ENCODE measurements at places on chromosomes 13 and 19.

DNA sequence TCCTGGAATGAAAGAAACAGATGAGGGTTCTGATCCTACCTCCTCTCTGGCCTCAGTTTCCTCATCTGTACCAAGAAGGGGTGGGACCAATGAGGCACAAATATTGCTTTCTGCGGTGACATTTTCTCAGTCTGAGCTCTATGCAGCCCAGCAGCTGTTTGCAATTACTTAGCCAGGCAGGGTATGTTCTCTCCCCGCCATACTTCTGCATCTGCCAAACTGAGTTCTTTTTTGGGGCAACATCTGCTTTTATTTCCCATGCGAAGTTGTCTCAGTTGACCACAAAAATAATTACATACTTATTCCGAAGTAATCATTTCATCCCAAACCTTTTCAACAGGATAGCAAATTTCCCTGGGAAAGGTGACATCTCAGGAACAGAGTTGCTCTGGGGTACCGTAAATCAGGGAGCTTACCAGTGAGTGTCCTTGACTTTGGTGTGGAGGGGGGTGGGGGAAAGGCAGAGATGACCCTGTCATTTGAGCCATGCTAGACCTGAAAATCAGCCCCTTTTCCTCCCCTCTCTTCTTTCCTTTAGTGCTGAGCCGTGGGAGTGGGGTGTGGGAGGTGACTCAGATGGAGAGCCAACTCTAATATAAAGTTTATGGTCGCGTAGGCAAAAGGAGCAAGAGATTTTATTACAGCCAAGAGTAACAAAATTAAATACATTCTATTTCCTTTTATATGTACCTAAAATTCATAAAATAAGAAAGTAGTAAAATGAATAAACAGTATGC lies 165.7 kb upstream of the KL start:
- no peak for DNase-seq

DNA sequence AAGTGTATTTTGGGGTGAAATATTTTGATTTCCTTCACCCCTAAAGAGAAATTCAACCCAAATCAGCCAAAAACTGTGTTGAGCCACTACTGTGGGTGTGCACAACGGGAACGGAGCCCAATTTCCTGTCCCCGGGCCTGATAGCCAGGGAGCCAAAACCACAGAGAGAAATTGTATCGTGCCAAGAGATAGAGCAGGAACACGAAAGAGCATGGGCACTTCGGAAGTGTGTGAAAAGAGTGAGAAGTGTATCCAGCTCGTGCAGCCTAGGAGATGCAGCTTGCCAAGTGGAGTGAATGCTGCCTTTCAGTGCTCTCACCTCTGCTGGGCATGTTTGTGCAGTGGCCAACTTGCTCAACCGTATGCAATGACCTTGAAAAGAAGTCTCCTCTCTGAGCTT lies 19.4 kb upstream of the PLEKHF1 start:
- no peak for DNase-seq

DNA sequence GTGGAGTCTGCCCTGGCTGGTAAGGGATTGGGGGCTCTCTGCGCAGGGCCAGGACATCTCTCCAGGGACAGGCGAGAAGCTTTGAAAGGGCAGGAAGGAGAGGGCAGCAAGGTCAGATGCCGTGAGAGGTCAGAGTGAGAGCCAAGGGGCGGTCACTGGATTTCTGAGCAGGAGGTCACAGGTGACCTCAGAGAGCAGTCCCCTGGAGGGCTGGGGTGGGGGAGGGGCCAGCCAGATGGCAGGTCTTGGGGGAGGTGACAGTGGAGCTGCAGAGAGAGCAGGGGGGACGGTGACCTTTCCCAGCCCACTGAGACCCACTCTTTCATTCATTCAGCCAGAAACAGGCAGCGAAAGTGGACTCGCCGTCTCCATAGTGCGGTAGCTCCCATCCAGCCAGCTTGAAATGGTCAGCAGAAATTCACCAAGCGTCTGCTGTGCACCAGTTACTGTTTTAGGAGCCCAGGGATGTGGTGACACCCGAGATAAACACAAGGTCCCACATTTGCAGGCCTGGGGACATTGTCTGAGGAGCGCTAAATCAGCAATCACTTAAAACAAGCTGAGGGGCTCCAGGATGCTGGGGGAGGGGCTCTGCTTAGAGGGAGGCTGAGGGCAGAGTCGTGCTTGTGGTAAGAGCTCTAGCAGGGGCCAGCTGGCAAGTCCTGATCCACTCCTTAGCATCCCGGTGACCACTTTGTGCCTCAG lies 10.2 kb downstream of the CARM1 start:
- DNase-seq, result no peak

- DNase-seq, result no peak
These were observed 89.2 kb downstream of the CACNA1A start for GRCh38 chr19:13417054-13417453.

GRCh38 chr13:28245465-28245864 lies 107.1 kb downstream of the PAN3 start:
- no peak for DNase-seq

DNA sequence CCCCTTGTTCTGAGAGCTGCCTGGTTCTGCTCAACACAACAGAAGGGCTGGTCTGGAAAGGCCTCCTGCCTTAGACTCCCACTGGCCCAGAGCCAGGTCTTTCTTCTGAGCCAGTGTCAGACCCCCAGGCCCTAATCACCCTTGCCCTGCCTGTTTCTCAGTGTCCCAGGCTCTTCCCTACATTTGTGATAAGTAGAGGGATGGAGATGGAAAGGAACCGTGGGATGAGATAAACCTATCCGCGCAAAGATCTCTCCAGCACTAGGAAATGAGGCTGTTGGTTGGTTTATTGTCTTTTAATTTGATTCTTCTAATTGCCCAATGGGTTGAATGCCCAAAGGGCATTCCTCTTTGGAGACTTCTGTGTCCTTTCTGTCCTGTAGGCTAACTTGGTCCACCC lies 470.0 kb downstream of the TSHZ3 start:
- DNase-seq, result no peak

GRCh38 chr19:2083174-2083854 lies 12.8 kb downstream of the MOB3A start:
- DNase-seq, result peak; percentile 81

- peak; percentile 24 for DNase-seq
These were observed 75.2 kb upstream of the MCF2L start for GRCh38 chr13:112893570-112894422.

DNA sequence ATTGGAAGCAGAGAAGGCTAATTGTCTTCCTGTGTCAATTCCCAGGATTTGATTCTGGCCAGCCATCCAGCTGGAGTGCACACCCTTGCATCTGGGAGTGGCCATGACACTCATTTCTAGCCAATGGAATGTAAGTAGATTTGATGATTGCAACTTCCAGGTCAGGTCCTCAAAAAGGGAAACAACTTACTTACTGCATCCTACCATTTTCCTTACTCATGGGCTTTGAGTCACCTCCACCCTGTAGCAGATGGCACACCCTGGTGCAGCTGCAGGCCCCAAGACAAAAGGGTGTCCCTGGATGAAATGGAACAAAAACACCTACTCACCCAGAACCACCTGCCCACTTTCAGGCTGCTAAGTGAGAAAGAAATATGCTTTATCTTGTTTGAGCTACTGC lies 27.3 kb upstream of the MPHOSPH8 start:
- DNase-seq, result no peak

DNA sequence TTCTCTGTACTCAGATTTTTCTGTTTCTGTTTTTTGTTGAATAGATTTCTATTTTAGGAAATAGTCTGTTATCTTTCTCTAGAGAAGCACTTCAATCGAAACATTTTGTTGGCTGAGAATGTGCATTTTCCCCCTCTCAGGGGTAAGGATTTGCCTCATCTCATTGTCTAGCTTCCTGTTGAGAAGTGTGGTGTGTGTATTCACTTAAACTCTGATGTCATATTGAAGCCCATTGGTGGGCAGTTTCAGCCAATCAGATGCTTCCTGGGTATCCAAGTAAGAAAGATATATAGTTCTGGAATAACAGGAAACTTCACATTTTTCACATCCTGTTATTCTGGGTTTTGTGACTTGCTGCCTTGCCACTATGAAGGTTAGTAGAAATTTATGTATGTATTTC lies 87.6 kb downstream of the ARHGEF7 start:
- no peak for DNase-seq

DNA sequence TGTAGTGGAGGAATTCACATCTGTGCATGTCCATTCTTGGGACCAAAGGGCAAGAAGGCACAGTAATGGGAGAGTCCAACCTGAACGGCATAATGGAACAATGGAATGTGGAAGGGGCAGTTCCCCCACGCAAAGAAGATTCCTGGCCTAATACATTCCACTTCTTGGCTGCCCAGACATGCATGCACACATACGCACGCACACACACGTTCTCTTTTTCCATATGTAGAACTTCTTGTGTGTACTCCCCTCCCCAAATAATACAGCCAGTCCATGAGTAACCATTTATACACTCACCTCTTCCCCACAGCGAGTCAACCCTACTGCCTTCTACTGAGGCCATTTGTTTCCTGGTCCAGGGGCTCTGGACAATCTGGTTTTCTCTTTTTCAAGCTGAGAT lies 6.0 kb upstream of the STK24 start:
- DNase-seq, result no peak

- DNase-seq, result no peak
These were observed 417.1 kb downstream of the LMO7 start for GRCh38 chr13:76053181-76053580.

DNA sequence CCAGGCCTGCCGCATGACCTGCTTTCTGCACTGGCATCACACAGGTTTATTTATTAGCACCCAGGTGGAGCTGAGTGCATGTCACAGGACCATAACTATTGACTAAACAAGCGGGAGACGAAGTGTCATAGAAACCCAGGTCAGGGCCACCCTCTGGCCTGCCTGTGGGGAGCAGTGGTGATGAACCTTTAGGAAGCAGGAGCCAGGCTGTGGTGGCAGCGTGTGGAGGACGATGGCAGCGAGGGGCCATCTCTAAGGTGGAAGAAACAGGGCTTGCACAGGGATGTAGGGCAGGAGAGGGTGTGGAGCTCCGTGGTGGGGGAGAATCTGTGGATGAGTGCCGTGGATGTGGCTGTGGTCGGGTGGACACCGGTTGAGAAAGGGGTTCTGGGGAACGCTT lies 275.3 kb downstream of the TEX29 start:
- no peak for DNase-seq

DNA sequence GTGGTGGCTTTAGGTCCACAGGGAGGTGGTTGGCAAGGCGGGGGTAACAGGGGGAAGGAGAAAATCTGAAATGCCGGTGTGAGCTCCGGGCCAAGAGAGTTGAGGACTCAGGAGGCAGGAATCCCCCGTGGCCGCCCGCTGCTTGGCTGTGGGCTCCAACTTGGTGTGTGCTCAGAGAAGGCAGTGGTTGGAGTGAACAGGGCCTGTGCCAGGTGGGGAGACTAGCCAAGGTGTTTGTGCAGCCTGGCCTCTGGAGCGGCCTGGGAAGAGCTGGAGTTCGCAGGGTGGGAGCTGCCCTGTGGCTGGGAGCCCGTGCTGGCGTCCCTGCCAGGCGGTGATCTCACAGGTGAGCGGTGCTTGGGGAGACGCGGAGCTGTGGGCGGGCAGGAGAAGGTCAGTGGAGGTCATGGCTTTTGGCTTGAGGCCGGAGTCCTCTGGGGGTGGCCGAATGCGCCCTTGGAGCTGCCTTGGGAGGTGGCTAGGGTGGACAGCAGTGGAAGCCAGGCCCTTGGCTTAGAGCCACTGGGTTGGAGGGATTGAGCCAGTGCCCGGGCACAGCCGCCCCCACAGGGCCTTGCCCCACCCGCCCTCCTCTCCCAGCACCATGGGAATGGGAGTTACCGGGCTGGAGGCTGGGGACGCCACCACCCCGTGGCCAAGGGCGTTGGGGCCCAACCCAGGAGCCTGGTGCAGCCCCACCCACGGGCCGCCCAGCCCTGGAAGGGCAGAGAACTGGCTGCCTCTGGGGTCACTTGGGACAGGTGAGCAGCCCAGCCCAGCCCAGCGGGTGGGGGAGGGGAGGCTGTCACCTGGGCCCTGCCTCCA lies 7.1 kb upstream of the CIRBP start:
- DNase-seq, result peak; percentile 43

DNA sequence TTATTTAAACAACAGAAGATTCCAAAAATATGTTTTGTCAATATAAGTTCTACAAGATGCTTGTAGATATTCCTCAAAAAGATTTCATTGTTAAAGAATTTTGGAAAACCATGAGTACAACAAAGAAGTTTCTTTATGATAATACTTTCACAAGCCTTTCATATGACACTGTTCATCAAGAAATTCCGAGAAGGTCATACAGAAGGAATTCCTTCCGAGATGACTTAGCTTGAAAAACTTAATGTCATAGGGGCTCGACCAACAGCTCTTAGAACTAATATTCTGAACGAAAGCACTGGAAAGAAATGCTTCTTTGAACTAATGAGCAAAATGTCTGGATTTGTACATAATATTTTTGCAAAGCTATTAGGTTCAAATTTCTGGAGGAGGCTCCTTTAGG lies 403.4 kb downstream of the KLF5 start:
- DNase-seq, result no peak

GRCh38 chr13:78602561-78603239 lies 652 bp downstream of the POU4F1 start:
- peak; percentile 67 for DNase-seq

DNA sequence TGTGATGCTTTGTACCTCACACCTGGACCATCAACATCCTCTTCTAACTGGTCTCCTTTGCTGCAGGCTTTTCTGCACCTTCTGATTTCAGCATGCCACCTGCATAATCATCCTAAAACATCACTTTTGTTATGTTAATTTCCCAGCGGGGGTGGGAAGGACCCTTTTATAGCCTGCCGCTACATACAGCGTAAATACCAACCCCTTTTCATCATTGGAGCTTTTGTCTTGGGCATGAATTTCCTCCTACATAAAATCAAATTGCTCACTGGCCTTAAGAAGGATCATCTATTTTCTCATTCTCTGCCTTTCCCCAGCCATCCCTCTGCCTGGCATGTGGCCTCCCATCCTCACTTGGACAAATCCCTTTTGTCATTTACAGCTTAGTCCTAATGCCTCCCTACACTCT lies 124.7 kb downstream of the RBM26 start:
- no peak for DNase-seq

DNA sequence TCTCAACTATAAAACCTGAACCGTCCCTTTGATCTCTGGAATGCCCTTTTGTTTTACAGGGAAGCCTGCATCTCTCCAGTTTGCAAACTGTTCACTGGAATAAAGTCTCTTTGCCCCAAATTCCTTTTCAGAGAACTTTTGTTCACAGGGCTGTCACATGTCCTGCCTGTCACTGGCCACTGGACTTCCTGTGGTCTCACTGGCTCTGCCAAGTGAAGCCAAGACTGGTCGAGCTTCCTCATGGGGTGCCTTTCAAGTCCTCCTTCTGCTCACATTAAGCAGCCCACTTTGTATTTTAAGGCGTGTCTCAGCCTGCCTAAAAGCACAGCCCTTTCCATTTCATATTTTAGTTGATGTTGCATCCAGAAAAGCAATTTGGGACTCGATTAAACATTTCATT lies 215.7 kb downstream of the KATNAL1 start:
- DNase-seq, result no peak

- no peak for DNase-seq
These were observed 22.9 kb upstream of the CFAP97D2 start for GRCh38 chr13:114155926-114156883.
